ENCODE measurements at places on chromosomes 6 and 20. TPM values are rescaled to one million over a fixed set of nuclear protein-coding genes. Genes with fewer than 3 reads are reported as not detected.

BCKDHB gene
- total RNA-seq = 14.4 TPM

PTCRA gene
- not detected for total RNA-seq

ULBP1 gene
- 0.60 TPM for total RNA-seq

HLA-DRA gene
- 36.6 TPM for total RNA-seq

TCFL5 gene
- 4.6 TPM for total RNA-seq

LY6G6F gene
- total RNA-seq = not detected

SCGN gene
- not detected for total RNA-seq

SMIM8 gene
- total RNA-seq = 9.4 TPM

HRH3 gene
- not detected for total RNA-seq

CDSN gene
- not detected for total RNA-seq

SLC22A16 gene
- not detected for total RNA-seq

SALL4 gene
- not detected for total RNA-seq

NKX2-2 gene
- not detected for total RNA-seq

GNMT gene
- total RNA-seq = 0.39 TPM

APCDD1L gene
- total RNA-seq = not detected

RWDD2A gene
- total RNA-seq = 1.3 TPM

ANKRD6 gene
- total RNA-seq = 3.4 TPM

BPIFB4 gene
- total RNA-seq = not detected

ZNF322 gene
- 13.7 TPM for total RNA-seq

SASH1 gene
- total RNA-seq = 0.95 TPM

PRL gene
- total RNA-seq = not detected

MLN gene
- total RNA-seq = not detected

ADGRG6 gene
- total RNA-seq = 0.35 TPM

GRM1 gene
- not detected for total RNA-seq

SH3BGRL2 gene
- total RNA-seq = 0.64 TPM

CST4 gene
- total RNA-seq = not detected

FOXC1 gene
- total RNA-seq = not detected

TREM1 gene
- total RNA-seq = not detected

MOG gene
- total RNA-seq = not detected

TMEM170B gene
- 2.6 TPM for total RNA-seq

FRK gene
- 0.04 TPM for total RNA-seq

PLCB1 gene
- total RNA-seq = 8.5 TPM

ARHGAP18 gene
- total RNA-seq = 6.5 TPM

FABP7 gene
- total RNA-seq = not detected

RAB44 gene
- total RNA-seq = not detected

C6orf15 gene
- total RNA-seq = not detected

TAGAP gene
- total RNA-seq = 140 TPM

SLC26A8 gene
- not detected for total RNA-seq
